Naive thymus-derived CD4-positive, alpha-beta T cell (primary cell): ENCODE measurements at places on chromosomes 3 and 15. TPM values are rescaled to one million over a fixed set of nuclear protein-coding genes. Genes with fewer than 3 reads are reported as not detected.

DNA sequence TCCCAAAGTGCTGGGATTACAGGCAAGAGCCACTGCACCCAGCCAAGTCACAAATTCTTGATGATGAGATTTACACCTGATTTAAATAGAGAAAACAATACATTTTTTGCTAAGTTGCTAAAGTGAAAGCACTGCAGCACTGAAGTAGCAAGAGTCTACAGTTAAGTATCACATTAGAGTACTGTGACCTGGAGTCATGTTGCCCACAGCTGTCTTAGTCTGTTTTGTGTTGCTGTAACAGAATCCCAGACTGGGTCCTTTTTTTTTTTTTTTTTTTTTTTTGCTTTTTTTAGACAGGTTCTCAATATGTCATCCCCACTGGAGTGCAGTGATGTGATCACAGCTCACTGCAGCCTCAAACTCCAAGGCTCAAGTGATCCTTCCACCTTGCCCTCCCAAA lies 23.2 kb upstream of the GNB4 start:
- no peak for DNase-seq

DNA sequence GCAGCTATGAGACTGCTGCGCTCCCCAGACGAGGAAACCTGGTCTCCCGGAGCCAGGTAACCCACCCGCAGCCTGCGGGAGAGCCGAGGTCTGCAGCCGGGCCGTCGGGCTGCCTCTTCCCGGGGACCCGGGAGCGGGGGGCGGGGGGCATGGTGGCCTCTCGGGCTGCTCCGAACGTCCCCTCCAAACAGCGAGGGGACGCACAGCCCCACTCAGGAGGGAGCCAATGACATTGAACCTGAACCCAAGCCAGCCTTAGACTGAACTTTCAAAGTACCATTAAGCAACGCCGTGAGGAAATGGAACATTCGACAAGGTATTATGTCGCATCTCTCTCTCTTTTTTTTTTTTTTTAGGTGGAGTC lies 29.8 kb upstream of the ALDH1A3 start:
- no peak for DNase-seq

- no peak for DNase-seq
These were observed 8.6 kb upstream of the NR2F2 start for GRCh38 chr15:96321639-96322535.

DNA sequence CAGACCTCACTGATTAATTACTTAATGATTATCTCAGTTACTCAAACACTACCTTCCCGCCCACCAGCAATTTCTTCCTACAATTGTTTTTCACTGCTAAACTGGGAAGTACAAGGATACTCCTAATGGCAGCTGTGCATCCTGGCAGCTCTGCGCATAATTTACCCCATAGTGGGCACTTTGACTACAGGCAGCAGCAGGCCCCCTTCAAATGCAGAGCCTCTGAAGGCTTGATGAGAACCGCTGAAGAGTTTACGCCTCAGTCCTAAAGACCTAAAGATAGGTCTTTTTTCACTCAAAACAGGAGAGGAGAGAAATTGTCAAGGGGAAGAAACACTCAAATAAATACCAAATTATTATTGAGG lies 10.7 kb downstream of the CCDC32 start:
- no peak for DNase-seq

DNA sequence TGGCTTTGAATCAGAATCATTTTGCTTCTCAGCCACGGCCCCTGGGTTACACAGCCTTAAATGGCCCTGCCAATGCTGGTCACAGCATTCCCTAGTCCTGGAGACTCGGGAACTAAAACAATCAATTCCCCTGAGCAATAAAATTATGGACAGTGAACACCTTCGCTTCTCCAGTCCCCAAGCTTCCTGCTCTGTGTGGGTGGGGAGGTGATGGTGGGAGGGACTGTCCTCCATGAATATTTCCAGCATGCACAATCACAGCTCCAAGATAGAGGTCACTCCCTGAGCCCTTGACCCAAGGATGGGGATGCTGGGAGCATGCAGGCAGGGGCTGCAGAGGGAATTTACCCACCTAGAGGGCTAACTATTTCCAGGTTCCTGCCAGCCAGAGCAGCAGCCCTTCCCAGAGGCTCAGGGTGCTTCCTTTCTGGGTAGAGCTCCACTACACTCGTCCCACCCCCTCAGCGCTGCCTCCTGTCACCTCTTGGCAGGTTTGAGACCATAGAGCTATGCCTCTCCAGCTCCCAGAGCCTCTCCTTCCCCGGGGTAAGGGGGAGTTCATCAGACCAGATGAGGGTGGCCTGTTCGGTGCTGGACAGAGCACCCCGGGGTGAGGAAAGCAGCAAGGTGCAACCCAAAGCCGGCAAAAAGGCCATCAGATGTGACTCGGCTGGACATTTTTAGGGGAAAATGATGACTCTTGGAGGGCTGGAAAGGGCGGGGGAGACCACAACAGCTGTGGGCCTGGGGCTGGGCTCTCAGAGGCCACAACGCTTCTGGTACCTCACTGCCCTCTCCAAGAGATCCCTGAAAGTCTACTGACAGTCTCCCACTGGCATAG lies 14.5 kb upstream of the CCDC33 start:
- no peak for DNase-seq

DNA sequence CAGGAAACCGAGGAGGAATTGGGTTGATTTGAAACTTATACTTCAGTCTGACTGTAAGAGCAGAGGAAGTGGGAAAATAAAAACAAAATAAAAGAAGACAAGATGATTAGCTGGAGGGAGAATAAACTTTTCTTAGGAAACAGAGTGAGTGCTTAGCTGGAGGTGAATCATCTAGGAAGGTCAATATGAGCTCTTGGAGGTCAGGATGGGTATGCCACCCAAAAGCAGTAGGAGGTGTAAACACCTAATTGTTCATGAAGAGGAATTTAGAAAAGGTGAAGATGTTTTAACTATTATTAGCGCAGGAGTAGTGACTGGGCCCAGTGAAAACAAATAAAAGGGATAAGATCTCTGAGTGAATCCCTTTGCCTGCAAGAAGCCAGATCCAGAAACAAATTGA lies 39.9 kb upstream of the ARL14 start:
- no peak for DNase-seq

- no peak for DNase-seq
These were observed 19.4 kb upstream of the SKOR1 start for GRCh38 chr15:67805666-67806516.

DNA sequence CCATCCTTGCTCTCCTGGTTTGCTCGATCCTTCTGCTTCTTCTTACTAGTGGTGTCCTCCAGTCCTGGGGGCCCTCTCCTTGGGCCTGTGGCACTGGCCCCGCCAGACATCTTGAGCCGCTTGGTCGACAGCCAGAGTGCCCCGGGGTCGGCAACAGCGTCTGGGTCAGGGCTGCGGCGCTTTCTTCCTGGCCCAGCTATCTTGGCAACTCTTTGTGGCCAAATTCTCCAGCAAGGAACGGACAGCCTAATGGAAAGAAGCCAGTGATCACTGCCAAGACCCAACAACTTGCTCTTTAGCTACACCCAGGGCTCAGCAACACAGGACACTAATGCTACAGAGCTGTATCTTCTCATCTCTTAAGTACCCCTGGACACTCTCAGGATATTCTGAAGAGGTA lies 1.6 kb downstream of the USP19 start:
- no peak for DNase-seq

GRCh38 chr15:35481992-35482391 lies 64.0 kb downstream of the DPH6 start:
- no peak for DNase-seq

DNA sequence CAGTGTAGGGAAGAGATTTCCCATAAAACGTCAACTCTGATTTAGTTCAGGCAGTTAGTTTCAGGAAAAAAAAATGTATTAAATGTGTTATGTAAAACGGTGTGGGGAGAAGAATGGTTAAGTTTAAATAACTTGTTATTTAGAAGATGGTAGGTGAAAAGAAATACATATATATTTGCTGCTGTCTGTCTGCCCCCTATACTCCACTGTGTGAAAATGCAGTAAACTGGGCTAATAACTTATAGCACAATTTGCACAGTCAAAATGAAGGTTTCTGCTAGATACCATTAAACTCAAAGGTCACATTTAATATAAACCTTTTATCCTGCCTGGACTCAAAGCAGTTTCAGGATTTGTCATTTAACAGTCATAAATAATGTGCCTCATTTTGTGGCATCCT lies 515.0 kb downstream of the FGF12 start:
- DNase-seq = no peak

DNA sequence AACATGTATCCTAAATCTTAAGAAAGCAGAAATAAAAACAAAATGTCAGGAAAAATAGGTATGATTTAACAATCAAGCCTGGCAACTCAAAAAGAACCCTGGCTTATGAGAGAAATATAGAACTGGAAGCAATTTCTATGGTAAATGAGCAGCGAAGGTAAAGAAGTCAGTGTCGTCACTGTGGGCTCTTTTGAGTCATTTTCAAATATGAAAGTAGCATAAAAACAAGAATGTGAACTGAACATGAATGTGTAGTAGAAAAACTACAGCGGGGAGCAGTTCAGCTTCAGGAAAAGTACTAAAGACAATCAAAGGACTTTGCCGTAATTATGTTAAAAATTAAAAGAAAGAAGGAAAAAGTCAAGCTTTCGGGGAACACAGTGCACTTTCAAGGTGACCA lies 17.5 kb downstream of the LSG1 start:
- DNase-seq = no peak

- no peak for DNase-seq
These were observed 38.9 kb upstream of the ALCAM start for GRCh38 chr3:105327662-105328337.

DNA sequence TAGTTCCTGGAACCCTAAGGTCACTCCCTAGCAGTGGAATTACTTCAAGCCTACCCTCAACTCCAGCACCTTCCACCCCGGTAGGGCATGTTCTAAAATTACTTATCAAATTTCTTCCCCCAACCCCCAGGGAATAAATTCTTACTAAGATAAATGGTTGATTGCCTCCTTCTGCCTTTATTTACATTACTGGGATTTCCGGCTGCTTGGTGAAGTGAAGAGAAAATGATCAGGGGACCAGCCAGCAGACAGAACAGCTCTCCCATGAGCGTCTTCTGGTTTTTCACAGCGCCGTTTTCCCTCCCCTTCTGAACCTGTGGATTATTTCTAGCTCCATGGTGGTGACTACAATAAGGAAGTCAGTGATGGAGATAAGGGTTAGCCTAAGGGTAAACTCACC lies 521.5 kb upstream of the PPP2R3A start:
- no peak for DNase-seq

DNA sequence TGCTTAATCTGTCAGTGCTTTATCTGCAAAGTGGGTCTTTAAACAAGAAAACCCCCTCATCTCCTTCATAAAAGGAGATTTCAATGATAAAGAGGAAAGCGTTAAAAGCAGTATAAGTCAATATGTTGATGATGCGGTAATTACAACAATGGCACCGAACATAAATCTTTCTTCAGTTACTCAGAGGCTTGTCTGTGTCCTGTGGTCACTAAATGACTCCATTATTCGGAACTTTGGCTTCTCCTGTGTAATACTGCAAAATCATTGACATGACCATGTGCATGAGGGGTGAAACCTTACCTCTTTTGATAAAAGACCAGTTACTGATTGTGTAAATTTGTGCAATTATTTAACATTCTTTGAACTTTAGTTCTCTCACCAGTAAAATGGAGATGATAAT lies 4.8 kb upstream of the USP3 start:
- no peak for DNase-seq

GRCh38 chr3:14319654-14320182 lies 82.7 kb upstream of the SLC6A6 start:
- no peak for DNase-seq

CEP152 gene
- total RNA-seq = 8.6 TPM

ANKUB1 gene
- total RNA-seq = not detected in 2 replicates

C3orf85 gene
- not detected for total RNA-seq

TRIM42 gene
- not detected in 2 replicates for total RNA-seq

CFAP92 gene
- total RNA-seq = 0.24 TPM

CADPS gene
- total RNA-seq = not detected in 2 replicates
